Transverse colon (tissue), 4 donors: ENCODE measurements at places on chromosomes 1 and 21. TPM values are rescaled to one million over a fixed set of nuclear protein-coding genes. Genes with fewer than 3 reads are reported as not detected.

- no peak overlapping the region for H3K27ac ChIP-seq
- no peak overlapping the region for H3K4me3 ChIP-seq
- H3K27me3 ChIP-seq = no peaks in the 10 kb centered on the region
- no peaks in the 10 kb centered on the region for H3K36me3 ChIP-seq
These were observed 159.9 kb downstream of the LYPLAL1 start for GRCh38 chr1:219333626-219334025.

GRCh38 chr21:16071761-16072160 is 342.0 kb downstream of the USP25 start:
- no peaks in the 10 kb centered on the region for H3K36me3 ChIP-seq
- H3K4me3 ChIP-seq = no peak overlapping the region
- no peak overlapping the region for H3K27ac ChIP-seq
- DNase-seq = no peak
- H3K4me1 ChIP-seq = no peaks in the 10 kb centered on the region

DNA sequence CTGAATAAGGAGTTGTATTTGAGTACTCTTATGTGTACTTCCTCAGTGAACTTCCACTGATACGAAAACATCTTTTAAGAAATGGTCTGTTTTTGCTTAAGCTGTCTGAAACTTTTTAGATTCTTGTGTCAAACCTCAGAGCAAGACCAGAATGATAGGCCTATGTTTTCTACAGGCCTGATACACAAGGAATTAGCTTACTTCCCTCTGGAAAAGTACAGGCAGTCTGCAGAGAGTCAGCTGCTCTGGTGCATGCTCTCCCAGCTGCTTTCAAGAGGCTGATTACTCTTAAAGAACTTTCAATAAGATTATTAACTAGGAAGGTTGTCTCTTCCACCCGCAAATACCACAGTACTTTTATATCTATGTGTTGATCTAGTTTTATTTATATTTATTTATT is 9.5 kb downstream of the SNX27 start:
- peaks cover 41% of the 10 kb centered on the region for H3K4me1 ChIP-seq
- DNase-seq = no peak
- H3K4me3 ChIP-seq = no peak overlapping the region
- no peaks in the 10 kb centered on the region for H3K36me3 ChIP-seq

The BTBD8 gene
- 6.7 TPM for total RNA-seq

The CHRM3 gene
- 14.7 TPM for total RNA-seq

The CD34 gene
- 10.8 TPM for total RNA-seq

The SELP gene
- 4.9 TPM for total RNA-seq
